Left hindlimb (tissue), 1 donor: ENCODE measurements at places on chromosomes 12 and 14.

- no peak for DNase-seq
Observed at GRCh38 chr12:47982311-47982710, 18.9 kb downstream of the TMEM106C start.

DNA sequence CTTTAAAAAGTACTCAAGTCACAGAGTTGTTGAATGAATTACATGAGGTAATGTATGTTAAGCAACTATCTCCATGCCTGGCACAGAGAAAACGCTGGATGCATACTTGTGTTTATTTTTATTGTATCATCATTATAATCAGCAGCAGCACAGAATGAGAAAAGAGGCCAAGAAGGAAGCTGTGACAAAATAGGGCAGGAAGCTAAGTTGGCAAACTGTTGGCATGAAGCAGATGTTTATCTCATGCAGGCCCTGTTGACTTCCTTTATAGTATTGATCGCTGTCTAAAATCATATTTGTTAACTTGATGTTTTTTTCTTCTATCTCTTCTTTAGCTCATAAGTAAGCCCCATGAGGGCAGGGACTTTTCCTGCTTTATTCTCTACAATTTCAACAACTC is 466.6 kb downstream of the TRHDE start:
- no peak for DNase-seq

DNA sequence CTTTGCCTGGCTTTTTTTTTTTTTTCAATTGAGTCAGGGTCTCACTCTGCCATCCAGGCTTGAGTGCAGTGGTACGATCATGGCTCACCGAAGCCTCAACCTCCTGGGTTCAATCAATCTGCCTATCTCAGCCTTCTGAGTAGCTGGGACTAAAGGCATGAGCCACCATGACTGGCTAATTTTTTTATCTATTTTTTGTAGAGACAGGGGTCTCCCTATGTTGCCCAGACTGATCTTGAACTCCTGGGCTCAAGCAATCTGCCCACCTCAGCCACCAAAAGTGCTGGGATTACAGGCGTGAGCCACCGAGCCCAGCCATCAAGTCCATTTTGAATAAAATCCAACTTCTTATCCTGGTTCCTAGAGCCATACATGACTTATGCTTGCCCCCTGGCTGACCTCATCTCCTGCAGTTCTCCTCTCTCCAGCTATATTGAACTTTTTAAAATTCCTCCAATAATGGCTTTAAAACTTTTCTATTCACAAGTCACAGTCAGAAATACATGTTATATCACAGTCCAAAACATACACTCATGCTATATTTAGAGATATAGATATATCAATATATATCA is 10.4 kb upstream of the RND1 start:
- no peak for DNase-seq

GRCh38 chr12:117837737-117838050 is 131.1 kb downstream of the KSR2 start:
- DNase-seq = no peak

DNA sequence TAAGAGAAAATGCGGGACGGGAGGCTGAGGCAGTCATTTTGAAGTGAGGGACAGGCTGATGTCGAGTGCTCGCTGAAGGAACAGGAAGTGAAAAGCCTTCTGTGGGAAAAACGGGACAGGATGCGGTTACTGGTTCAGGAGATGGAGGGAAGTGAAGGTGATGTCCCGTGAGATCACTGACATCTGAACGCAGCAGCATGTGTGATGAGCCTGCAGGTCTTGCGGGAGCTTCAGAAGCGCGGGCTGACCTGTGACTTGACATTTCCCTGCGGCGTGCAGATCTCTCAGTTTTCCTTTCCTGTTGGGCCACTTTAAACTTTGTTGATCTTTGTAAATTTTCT is 77.8 kb downstream of the DDX51 start:
- DNase-seq = no peak

DNA sequence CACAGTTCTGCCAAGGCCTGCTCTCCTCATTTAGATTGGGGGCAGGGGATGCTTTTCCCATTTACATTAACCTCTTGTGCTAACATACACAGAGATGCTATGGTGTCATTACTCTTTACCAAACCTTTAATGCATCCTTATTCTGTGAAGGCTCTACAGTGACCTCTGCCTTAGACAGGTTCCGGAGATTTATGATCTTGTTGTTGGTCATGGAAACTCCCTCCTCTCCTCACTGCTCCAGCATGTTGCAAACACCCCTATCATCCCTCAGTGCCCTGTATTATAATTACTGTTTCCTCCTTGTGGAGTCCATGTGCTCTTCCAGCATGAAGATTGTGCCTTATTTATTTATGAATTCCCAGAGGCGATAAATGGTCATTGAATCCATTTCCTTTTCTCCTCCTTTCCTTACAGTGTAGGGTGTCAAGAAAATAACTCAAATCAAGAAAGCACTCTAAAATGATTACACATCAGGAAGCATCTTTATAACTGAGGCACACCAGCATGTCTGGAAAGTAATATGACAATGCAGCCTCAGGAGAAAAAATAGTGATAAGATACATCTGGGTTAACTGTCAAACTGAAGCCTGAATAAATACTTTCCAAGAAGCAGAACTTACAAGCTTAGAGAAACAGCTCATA is 37.8 kb downstream of the RTN1 start:
- DNase-seq = no peak

GRCh38 chr14:33524244-33524643 is 426.6 kb downstream of the EGLN3 start:
- DNase-seq = no peak

DNA sequence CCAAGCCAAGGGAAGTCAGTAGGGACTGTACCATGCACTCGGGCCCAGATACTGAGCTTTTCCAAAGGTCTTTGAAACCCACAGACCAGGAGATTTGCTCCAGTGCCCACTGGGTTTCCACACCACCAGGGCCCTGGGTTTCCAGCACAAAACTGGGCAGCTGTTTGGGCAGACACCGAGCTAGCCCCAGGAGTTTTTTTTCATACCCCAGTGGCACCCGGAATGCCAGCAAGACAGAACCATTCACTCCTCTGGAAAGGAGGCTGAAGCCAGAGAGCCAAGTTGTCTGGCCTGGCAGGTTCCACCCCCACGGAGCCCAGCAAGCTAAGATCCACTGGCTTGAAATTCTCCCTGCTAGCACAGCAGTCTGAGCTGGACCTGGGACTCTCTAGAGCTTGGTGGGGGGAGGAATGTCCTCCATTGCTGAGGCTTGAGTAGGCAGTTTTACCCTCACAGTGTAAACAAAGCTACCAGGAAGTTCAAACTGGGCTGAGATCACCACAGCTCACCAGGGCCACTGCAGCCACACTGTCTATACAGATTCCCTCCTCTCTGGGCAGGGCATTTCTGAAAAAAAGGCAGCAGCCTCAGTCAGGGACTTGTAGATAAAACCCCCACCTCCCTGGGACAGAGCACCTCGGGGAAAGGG is 793.7 kb downstream of the RPS29 start:
- DNase-seq = no peak

DNA sequence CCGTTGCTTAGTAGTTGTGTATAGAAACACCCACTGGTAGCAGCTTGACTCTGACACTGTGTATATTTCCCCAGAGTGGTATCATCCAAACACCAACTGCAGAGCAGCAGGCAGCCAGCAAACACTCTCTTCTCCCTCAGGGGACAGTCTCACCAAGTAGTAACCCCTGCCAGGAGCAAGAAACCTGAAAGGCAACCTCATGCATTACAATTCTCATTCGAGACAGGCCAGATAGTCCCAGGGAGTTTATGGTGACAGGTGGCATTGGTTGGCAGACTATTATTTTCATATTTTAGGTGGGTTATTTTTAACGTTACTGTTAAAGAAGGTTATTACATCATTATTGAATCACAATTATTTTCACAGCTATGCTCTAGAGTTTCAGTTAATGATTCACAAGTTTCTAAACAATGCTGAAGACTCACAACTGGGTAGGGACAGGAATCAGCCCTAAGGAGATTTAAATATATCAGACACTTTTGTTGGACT is 222.8 kb downstream of the EGLN3 start:
- no peak for DNase-seq

GRCh38 chr14:45133683-45134050 is 614 bp downstream of the FKBP3 start:
- DNase-seq = no peak

DNA sequence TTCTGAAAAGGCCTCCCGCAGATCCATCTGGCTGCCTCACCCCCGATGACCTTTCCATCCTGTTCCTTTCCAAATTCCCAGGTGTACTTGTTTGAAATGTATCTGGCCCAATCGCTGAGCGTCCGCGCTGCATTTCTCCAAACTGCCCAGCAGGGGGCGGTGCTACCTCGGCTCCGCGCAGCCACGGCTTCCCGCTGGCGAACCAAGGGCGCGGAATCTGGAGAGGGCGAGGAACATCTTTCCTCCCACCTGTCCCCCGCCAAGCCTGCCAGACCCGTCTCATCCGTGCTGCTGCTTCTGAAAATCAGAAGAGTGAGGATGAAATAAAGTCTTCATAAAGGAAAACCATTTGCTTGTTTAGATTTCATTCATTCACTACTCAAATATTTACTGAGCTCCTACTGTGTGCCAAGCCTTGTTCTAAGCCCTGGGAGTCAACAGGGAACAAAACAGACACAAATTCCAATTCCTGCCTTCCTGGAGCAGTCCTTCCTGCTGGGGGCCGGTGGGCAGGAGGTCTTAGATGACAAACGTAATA is 16.8 kb upstream of the MYL2 start:
- peak; percentile 43 for DNase-seq

GRCh38 chr14:52219488-52220084 is 47.9 kb upstream of the PTGDR start:
- no peak for DNase-seq

- DNase-seq = peak; percentile 70
Observed at GRCh38 chr12:3077572-3078081, 448 bp downstream of the TSPAN9 start.

GRCh38 chr14:34997762-34998161 is 15.0 kb downstream of the SRP54 start:
- no peak for DNase-seq

DNA sequence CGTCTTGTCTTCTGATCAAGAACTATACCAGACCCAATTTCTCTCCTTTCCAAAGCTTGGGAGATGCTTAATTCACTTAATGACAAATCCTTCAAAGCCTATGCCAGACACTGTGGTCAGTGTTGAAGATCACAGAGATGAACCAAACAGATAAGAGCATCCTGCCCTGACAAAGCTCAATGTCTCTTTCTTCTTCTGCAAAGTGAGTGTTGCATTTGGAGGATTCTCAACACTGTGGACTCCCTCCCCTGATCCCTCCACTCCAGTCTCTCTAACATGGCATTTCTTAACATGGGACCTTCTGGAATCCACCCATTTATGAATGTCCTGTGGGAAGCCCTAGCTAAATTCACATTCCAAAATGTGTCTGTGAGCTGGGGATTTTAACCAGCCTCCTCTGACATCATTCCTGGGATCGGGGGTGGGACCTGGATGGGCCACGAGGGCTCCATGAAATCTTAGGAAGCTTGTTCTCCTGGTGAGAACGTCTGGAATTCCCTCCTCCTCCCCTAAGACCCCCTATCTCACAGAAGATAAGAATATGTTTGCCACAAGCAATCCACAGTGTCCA is 20.3 kb downstream of the SYNE3 start:
- no peak for DNase-seq

- no peak for DNase-seq
Observed at GRCh38 chr14:72675126-72675525, 218.8 kb downstream of the DPF3 start.

DNA sequence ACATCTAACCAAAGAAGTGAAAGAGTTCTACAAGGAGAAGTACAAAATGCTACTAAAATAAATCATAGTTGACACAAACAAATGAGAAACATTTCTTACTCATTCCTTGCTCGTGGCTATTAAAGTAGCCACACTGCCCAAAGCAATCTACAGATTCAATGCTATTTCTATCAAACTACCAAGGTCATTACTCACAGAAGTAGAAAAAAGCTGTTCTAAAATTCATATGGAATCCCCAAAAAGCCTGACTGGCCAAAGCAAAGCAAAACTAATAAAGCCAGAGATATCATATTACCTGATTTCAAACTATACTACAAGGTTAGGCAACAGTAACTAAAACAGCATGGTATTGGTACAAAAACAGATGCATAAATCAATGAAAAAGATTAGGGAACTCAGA is 305.6 kb downstream of the RPAP3 start:
- DNase-seq = no peak

GRCh38 chr12:2924019-2924418 is 33.3 kb downstream of the TULP3 start:
- no peak for DNase-seq
